Activated naive CD4-positive, alpha-beta T cell treated with anti-CD3 and anti-CD28 coated beads, Interleukin-2, amount 50 U/mL, for 16 hours (primary cell): ENCODE measurements at places on chromosomes 4 and X.
A peak's percentile ranks its signal among the peaks of the same experiment; 100 is the strongest.

DNA sequence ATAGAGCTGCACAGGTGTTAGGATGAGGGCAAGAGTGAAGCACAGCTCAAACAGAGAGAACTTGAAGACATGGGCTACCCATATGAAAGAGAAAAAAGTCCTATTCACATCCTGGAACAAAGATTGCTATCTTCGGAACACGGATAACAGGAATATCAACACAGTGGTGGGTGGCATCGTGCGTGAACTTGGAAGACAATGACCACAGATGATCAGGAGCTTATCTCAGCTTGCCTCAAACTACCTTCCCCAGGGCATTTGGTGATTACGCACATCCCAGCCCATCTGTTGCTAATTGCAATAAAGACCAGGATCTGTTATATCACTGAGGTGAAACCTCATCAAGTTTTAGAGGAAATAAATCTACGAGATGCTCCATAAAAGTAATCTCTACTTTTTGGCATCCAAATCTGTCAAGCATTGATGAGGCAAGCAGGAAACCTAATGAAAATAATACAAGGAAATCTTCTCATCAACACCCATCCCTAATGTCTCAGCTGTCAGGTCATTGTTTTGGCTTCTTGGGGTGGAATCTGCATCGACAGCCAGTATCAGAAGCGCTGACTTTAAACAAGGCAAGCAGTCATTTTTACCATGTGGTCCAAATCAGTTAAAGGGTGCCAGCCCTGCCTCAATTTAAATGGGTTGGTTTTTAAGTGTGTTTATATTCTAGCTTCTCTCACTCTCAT is 188.2 kb downstream of the SPCS3 start:
- DNase-seq, result no peak

DNA sequence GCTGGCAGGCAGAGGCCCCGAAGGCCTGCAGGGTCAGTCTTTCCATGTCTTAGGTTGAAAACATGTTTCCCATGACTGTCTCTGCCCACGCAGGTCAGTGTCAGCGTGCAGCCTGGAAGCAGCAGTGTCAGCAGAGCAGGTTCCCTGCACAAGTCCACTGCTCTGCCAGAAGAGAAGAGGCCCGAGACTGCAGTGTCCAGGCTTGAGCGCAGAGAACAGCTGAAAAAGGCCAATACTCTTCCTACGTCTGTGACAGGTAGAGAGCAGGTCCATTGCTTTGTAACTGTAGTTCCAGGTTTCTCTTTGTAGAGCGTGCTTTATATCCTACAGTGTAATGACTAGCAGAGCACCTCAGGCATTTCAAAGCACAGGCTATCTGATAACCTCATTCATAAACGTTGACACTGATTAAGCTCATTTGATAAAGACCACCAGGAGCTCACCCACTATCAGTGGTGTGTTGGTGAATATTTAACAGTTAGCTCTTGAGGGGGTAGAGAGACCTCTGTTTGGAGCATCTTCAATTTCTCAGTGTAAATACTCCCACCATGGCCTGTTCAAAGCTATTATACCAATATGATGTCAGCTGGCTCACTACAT is 63.2 kb downstream of the AASDH start:
- no peak for DNase-seq

DNA sequence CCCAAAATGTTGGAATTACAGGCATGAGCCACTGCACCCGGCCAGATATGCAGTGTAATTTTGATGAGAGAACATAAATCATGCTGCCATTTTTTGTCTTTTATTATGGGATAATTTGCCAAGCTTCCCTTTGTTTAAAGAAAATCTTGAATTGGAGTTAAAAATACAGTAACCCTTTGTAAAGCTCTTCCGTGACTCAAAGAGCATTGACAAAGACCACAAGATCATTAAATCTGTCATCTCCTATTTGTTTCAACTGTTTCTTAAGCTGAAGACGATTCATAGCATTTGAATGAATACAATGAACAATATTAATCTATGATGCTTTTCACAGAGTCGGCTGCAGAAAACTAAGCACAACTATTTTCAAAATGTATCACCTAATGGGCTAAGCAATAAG is 132.6 kb downstream of the ANAPC4 start:
- DNase-seq, result no peak

GRCh38 chr4:136241221-136241986 is 1290.9 kb downstream of the PCDH18 start:
- DNase-seq, result no peak

GRCh38 chr4:17066236-17066635 is 167.8 kb upstream of the LDB2 start:
- no peak for DNase-seq

DNA sequence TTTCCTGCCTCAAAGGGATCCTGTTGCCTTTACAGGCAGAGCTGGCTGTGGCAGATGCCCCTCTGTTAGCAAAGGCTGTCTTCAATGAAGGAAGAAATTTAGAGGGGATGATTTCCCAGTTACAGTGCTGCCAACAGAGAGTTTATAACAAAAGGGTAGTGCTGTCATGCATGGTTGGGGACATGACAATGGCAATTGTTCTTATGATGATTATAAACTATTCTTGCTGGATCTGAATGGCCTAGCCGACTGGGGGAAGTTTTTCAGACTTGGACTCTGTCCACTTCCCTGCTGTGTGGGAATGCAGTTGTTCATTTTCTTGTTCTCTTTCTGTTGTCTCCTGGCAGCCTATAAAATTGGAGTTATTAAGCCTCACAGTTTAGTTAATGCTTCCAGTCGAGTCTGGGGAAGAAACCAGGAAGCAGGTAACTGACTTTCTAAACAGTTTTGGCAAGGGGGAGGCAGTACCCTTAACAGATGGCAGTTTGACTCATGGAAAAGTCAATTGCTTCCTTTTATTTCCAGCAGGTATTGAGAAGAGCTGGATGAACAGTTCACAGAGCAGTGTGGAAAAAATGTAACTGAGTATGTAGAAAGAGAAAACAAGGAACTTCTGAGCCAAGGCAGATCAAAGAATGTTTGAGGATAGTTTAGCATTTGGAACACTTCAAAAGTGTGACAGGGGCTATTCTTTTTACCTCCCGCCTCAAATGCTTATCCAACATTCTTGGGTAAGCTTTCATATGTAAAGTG is 582.6 kb downstream of the RAPGEF2 start:
- no peak for DNase-seq

DNA sequence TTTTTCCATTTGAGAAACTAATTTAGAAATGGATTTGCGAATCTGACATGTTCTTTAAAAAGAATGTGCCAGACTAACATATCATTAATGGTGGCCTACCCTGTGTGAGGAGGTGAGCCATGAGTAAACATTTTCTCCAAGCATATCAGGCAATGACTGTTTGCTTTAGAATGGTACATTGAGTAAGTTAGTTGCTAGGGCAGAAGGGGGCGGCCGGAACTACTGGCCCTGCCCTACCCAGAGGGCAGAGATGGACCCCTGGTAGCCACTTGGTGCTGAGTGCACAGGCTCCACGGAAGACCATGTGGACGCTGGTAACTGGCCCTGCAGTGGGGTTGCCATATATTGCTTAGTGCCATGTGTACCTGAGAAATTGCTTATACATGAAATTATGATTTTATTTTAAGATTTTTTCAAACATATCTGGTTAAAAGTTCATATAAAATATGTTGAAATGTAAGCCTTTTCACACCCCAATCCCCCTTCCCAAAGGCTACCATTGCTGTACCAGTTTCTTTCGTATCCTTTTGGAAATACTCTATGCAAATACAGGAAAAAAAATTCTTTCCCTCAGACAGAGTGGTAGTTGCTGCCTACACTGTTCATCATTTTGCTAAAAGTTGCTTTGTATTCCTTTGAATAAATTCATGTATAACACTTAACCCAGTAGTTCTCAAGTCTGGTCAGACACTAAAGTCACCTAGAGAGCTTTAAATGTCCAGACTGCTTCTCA is 8.8 kb downstream of the FNIP2 start:
- DNase-seq, result no peak

DNA sequence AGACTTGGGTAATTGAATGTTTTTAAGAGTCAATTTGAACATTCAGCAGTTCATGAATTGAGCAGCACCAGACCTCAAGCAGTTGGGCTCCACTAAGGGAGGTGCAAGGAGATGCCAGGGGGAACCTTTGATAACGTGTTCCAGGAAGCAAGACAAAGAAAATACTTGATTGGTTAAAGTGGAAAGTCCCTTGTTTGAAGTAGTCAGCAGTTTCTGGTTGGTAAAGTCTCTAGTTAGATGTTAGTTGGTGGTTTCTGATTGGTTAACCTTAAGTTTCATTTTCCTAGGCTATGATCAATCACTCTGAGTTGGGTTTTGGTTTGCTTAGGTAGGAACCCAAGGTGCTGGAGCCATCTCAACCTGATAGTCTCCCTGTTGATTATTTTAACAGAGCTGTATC is 4.0 kb downstream of the HERC6 start:
- DNase-seq, result peak; percentile 46

- peak; percentile 17 for DNase-seq
Observed at GRCh38 chrX:130916636-130917422, 13.8 kb upstream of the ENOX2 start.

GRCh38 chr4:104592183-104592582 is 97.5 kb upstream of the CXXC4 start:
- DNase-seq, result no peak

DNA sequence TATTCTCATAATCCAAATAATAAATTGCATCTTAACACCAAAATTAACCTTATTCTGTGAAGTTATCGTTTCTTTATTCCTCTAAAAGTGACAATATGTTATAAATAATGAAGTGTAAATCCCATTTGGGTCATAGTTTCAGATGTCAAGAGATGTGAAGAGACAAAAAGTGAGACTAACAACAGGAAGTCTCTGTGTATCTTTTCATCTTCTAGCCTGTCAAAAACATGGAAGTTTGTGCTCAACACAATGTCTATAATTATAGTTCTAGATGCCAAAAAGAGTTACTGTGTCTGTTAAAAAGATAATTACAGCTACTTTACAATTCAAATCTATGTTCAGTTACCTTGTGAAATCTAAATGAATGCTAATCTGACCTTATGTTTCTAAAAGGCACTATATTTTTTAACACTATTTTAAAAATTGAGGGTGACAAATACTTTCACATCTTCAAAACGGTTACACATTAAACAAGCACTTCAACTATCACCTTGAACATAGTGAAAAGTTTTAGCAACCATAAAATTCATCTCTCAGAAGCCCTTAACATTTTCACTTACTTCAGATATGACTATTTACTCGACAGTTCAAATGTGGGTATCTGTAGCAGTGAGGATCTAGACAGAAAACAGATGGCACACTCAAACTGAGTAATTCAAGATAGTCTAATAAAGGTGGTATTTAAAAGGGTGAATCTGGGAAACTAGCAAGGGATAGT is 509.8 kb downstream of the ARAP2 start:
- no peak for DNase-seq

DNA sequence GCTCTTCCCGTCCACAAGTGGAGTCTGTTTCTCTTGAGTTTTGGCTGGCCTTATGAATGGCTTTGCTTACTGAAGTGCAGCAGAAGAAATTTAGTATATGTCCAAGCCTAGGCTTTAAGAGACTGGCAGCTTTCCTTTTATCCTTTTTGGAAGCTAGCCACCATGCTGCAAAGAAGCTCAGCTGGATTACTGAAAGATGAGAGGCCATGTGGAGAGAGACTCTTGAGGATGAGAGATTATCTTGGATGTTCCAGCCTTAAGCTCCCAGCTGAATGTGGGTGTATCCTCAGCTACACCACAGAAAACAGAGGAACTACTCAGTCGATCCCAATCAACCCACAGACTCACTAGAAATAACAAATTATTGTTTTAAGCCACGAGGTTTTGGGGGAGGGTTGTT is 12.5 kb downstream of the CCNG2 start:
- DNase-seq, result no peak

- DNase-seq, result no peak
Observed at GRCh38 chrX:69096963-69097362, 68.3 kb downstream of the PJA1 start.

- no peak for DNase-seq
Observed at GRCh38 chrX:100478714-100479306, 68.7 kb upstream of the PCDH19 start.

- no peak for DNase-seq
Observed at GRCh38 chr4:71498625-71499024, 159.8 kb downstream of the SLC4A4 start.

DNA sequence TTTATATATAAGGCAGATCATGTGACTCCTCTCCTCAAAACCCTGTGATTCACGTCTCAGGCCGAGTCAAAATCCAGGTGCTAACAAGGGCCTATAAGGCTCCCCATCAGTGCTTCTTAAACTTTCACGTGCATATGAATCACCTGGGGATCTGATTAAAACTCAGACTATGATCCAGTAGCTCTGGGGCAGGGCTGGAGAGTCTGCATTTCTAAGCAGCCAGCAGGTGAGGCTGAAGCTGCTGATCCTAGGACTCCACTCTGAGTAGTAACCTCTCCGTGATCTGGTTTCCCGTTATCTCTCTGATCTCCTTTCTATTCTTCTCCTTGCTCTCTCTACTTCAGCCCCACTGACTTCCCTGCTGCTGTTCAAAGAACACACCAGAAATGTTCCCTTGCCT is 252.4 kb upstream of the RPS6KA3 start:
- DNase-seq, result no peak

- no peak for DNase-seq
Observed at GRCh38 chr4:26355392-26356052, 34.7 kb downstream of the RBPJ start.

DNA sequence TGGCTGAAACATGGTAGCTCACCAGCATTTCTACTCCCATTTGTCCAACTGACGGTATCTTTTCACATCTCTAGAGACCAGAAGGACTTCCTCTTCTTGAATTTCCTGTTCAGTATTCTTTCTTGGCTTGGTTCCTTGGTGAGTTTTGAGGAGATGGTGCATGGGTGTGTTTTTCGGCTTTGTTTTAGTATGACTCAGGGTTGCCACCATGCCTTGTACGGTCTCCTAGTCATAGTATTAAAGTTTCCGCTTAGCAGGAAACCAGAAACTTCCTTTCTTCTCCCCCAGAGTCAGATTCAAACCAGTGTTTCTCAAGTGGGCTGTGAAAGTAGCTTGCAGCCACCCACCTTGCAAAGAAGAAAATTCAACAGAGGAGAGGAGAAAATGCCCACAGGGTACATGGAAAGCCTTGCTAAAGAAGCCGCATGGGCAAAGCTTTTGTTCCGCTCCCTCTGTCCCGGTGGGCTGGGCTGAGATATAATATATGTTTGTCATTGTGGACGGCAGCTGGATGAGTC is 5.7 kb downstream of the CD99 start:
- DNase-seq, result peak; percentile 53

GRCh38 chrX:133544115-133544514 is 128.8 kb upstream of the GPC4 start:
- no peak for DNase-seq

DNA sequence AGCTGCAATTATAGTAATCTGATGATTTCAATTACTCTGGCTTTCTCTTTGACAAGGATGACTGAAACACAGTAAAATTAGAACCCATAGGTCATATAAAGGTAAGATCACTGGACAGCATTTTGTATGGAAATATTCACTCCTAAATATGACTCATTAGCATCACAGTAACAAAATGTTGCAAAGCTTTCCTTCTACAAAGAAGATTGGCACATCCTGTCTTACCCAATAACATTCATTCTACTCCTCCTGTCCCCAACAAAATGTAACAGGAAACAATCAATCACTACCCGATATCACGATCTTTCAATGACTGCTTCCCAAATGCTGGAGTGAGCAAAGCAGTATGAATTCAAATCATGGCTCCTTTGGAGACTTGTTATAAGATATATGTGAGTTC is 95.3 kb downstream of the FANCB start:
- no peak for DNase-seq

GRCh38 chrX:110407910-110408545 is 49.4 kb downstream of the RTL9 start:
- DNase-seq, result peak; percentile 15

- DNase-seq, result no peak
Observed at GRCh38 chr4:154009191-154009590, 220.3 kb upstream of the SFRP2 start.
